ENCODE measurements at places on chromosomes 1 and 21.

DNA sequence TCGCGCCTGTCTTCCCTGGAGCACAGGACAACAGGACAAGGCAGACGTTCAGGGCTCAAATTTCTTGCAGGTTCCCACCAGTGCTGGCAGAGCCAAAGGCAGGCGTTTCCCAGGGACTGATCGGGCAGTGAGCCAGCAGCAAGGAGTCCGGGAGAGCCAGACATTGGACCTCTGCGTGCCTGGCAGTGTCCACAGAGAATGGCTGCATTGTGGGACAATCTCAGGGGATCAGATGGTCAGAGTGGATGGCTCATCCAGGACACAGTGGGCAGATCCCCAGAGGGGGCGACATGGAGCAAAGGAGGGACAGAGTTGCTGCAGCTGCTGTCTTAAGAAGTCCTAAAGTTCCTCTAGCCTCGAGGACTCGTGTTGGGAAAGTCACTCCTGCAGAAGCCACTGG, 4.6 kb downstream of the TMEM63A start:
- DNase-seq, result peak; percentile 31

GRCh38 chr1:97245026-97245425, 523.4 kb downstream of the PTBP2 start:
- DNase-seq, result no peak

GRCh38 chr1:56639211-56639610, 5.9 kb upstream of the PRKAA2 start:
- DNase-seq, result no peak

GRCh38 chr1:21490774-21491487, 18.3 kb upstream of the ALPL start:
- DNase-seq, result no peak

DNA sequence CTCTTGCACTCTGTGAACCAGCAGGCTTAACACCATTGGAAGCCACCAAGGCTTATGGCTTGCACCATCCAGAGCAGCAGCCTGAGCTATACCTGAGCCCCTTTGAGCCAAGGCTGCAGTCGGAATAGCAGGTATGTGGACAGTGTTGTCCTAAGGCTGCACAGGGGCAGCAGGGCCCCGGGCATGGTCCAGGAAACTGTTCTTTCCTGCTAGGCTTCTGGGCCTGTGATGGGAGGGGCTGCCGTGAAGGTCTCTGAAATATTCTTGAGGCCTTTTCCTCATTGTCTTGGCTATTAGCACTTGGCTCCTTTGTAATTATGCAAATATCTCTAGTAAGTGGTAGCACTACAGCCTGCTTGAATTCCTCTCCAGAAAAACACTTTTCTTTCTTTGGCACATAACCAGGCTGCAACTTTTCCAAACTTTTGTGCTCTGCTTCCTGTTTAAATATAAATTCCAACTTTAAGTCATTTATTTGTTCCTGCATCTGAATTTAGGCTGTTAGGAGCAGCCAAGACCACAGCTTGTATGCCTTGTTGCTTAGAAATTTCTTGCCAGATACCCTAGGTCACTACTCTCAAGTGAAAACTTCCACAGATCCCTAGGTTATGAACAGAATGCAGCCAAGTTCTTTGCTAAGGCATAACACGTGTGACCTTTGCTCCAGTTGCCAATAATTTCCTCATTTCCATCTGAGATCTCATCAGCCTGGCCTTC, 5.2 kb downstream of the KRTAP20-4 start:
- DNase-seq, result no peak

DNA sequence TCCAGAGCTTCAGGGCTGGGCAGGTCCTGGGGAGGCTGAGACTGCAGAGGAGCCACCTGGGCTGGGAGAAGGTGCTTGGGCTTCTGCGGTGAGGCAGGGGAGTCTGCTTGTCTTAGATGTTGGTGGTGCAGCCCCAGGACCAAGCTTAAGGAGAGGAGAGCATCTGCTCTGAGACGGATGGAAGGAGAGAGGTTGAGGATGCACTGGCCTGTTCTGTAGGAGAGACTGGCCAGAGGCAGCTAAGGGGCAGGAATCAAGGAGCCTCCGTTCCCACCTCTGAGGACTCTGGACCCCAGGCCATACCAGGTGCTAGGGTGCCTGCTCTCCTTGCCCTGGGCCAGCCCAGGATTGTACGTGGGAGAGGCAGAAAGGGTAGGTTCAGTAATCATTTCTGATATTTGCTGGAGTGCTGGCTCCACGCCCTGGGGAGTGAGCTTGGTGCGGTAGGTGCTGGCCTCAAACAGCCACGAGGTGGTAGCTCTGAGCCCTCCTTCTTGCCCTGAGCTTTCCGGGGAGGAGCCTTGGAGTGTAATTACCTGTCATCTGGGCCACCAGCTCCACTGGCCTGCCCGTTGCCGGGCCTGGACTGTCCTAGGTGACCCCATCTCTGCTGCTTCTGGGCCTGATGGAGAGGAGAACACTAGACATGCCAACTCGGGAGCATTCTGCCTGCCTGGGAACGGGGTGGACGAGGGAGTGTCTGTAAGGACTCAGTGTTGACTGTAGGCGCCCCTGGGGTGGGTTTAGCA, 9.3 kb downstream of the MYBPH start:
- DNase-seq, result peak; percentile 6

DNA sequence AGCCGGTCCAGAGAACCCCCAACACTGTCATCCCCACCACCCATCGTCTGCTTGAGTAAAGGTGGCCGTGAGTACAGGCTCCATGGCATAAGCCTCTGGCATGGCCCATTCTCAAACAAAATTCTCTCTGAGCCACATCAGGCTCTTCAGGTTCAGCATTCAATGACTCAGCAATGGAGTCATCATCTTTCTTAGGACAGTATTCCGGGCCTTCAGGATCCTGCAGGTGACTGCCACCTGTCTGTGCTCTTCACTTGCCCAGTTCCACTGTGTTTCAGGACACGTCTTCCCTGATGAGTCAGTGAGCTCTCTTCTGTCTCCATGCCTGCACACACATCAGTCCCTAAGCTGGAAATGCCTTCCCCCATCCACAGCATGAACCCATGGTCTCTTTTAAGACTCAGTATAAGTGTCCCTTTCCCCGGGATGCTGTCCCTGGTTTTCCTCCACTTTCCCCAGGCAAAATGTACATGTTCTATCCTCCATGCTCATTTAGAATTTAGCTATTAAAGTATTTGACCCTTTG, 81.1 kb upstream of the FGGY start:
- DNase-seq, result no peak

- DNase-seq, result no peak
These were observed 20.6 kb downstream of the WASF2 start for GRCh38 chr1:27469334-27469733.

DNA sequence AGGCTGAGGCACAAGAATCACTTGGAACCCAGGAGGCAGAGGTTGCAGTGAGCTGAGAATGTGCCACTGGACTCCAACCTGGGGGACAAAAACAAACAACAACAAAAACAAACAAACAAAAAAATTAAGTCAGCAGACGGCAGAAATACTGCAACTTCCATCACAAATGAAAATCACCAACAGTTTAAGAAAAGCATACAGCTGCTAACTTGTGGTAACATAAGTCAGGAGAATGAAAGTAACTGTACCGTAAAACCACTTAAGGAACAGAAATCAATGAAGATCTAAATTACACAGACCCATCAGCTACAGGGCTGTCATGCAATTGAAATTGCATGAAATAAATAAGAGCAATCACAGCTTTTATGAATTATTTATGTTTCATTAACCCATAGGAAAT, 25.0 kb downstream of the MCOLN2 start:
- DNase-seq, result no peak

GRCh38 chr1:109204484-109204883, 9.2 kb upstream of the SARS1 start:
- DNase-seq, result no peak

GRCh38 chr1:198934901-198935305, 296.1 kb downstream of the PTPRC start:
- peak; percentile 88 for DNase-seq

- no peak for DNase-seq
These were observed 203.9 kb downstream of the TOMM20 start for GRCh38 chr1:234924450-234925355.

GRCh38 chr21:39350094-39351005, 1.5 kb upstream of the HMGN1 start:
- no peak for DNase-seq

DNA sequence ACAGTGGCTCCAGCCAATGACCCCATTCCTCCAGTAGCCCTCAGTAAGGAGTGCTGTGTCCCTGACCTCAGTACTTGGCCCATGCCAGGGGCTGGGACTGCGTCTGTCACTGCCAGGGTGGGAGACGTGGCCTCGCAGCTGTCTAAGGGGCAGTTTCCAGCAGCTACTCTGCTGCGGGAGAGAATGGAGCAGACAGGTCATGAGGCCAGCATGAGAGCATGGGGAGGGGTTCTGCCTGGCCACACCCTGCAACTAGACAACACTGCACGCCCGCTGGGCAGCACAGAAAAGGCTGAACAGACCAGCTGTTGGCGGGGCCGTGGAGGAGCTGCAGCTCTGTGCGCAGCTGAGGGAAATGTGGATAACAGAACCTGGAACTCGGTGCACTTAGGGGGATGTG, 91.6 kb upstream of the COL6A1 start:
- DNase-seq, result no peak

DNA sequence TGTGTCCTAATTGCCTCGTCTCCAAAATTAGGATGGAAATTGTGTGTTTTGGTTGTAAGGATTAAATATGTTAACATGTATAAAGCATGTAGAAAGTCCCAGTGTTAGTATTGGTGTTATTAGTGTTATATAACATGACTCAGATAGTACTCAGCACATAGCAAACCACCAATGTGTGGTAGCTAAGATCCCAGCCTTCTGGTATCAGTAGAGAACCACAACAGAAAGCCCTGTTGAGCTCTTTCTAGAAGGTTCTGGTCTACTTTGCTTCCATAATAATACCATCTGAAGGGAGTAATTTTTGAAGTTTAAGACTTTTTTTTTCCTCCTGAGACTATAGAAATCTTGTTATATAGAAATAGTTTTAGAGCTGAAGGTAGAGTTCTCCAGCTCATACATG, 259.3 kb upstream of the SGIP1 start:
- DNase-seq, result no peak

DNA sequence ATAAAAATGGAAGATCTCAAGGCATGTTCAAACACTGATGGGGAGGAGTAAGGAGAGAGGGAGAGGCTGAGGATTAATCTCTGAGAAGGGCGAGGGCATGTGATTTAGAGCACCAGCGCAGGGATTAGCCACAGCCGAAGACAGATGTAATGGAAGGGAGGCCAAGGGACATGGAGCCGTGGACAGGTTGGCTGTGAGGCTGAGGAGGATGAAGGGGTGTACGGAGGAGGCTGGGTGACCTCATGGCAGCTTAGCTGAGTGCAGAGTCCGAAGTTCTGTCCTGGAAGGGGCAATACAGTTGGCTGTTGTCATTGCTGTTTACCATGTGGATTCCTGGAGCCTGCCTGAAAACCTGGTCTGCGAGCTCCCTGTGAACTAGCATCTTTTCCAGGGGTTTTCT, 342.8 kb downstream of the RPS6KC1 start:
- DNase-seq, result no peak

DNA sequence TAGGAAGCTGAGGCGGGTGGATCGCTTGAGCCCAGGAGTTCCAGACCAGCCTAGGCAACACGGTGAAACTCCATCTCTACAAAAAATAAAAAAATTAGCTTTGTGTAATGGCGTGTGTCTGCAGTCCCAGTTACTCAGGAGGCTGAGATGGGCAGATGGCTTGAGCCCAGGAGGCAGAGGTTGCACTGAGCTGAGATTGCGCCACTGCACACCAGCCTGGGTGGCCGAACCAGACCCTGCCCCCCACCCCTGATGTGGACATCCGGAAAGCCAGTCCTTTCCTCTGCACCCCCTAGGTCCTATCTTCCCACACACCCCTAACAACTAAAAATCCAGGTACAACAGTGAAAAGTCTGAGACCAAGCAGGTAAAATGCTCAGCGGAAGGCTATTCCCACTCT, 71.9 kb downstream of the PLD5 start:
- DNase-seq, result no peak

DNA sequence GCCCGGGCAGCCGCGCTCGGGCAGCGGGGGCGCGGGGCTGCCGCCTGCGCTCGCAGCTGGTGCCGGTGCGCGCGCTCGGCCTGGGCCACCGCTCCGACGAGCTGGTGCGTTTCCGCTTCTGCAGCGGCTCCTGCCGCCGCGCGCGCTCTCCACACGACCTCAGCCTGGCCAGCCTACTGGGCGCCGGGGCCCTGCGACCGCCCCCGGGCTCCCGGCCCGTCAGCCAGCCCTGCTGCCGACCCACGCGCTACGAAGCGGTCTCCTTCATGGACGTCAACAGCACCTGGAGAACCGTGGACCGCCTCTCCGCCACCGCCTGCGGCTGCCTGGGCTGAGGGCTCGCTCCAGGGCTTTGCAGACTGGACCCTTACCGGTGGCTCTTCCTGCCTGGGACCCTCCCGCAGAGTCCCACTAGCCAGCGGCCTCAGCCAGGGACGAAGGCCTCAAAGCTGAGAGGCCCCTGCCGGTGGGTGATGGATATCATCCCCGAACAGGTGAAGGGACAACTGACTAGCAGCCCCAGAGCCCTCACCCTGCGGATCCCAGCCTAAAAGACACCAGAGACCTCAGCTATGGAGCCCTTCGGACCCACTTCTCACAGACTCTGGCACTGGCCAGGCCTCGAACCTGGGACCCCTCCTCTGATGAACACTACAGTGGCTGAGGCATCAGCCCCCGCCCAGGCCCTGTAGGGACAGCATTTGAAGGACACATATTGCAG, 3.0 kb downstream of the ARTN start:
- no peak for DNase-seq

DNA sequence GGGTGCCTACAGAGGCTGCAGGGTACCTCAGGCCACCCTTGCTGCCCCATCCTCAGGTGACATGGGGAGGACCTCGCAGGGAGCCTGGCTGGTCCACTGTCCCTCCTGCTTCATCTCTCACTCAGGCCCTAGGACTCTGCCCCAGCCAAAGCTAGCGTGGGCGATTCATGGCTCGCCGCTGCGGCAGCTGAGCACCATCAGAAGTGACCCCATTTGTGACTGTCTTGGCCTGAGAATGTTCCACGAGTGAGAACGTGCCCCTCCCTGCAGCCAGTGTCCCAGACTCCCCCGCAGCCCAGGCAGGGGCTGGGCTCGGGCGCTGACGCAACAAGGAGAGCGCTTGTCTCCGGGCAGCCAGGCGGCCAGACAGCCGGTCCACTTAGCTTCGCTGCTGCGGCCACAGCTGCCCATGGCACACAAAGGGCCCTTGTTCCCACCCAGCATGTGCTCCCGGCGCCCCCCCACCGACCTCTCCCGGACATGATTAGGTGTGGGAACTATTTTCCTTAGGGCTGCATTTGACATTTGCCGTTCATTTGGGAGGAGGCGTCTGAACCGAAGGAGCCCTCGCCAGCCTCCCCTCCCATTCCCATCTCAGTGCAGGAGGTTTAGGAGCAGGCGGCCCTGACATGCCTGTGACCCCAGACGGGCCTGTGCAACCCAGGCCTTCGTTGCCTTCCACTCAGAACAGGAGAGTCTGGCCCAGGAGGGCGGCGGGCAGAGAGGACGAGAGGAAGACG, 19.3 kb upstream of the POFUT2 start:
- no peak for DNase-seq

- DNase-seq, result no peak
These were observed 2.9 kb downstream of the KIF1B start for GRCh38 chr1:10213186-10213705.

DNA sequence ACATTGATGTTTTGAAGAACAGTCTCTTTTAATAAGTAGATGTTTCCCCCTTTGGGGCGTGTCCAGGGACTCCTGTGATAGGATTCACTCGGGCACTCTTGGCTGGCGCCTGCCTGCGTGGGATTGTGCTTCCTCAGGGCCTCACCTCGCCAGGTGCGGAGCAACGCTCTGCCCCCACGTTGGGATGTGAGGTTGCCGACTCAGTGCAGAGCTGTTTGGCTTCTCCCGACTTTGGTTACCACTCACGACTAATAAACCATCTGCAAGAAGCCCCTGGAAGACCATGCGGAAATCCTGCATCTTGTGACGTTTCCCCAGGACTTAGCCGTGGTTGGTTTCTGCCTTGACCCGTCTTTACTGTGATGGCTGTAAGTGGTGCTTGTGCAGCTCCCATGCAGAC, 106.4 kb downstream of the PCBP3 start:
- no peak for DNase-seq
